ENCODE measurements at places on chromosomes 2 and 18. TPM values are rescaled to one million over a fixed set of nuclear protein-coding genes. Genes with fewer than 3 reads are reported as not detected.

DNAJC5G gene
- not detected for total RNA-seq

- DNase-seq = no peak
Measured at GRCh38 chr2:18356676-18357075, 203.8 kb downstream of the RDH14 start.

DNA sequence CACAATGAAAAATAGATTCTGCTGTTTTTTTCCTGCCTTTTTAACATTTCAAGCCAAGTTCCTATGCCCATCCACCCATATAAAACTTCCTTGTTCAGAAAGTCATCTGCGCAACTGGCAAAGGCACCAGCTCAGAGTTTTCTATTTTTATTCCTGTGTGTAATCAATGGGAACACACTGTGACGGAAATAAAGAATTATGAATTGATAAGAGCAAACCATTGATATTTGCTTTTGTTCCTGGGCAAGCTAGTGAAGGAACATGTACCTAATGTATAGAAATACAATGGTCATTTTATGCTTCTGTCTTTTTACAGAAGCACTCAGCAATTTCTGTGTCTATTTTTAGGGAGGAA is 30.8 kb upstream of the AAK1 start:
- no peak for DNase-seq

DNA sequence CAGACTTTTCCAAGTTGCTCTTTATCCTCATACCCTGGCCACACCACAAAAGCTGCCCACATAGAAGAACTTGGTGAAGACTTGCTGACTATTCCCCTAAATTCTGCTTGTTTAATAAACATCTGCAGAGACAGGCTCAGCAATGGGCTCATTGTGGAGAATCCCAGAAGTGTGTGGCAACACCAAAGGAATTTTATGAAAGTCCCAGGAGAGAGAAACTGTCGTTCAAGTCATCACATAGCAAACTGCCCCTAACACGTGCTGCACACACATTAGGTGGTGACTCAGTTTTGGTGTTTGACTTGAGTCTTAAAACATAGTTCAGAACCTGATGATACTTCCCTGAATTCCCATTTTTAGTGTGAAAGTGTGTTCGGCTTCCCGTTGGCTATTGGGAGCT is 38.6 kb downstream of the CYP1B1 start:
- DNase-seq = no peak

GRCh38 chr2:171146633-171147032 is 14.1 kb downstream of the TLK1 start:
- no peak for DNase-seq

DNA sequence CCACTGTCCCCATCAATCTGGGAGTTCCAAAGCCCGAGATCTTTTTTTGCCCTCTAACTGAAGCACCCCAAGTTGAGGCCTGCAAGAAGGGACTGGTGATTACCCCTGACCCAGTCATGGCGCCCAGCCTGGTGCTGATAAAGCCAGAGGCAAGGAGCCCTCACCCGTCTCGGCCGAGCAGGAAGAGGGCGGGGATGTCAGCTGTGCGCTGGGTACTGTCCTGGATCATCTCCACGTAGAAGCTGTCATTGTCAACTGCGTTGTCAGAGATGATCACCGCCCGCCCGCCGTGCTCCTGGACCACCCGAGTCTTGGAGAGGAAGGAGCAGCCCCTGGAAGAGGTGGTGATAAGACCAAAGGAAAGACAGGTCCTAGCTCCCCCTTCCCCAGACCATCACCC is 4.4 kb downstream of the PRADC1 start:
- no peak for DNase-seq
